Renal cortex interstitium (tissue), 15 donors: ENCODE measurements at places on chromosomes 11 and 22.
A peak's percentile ranks its signal among the peaks of the same experiment; 100 is the strongest.

DNA sequence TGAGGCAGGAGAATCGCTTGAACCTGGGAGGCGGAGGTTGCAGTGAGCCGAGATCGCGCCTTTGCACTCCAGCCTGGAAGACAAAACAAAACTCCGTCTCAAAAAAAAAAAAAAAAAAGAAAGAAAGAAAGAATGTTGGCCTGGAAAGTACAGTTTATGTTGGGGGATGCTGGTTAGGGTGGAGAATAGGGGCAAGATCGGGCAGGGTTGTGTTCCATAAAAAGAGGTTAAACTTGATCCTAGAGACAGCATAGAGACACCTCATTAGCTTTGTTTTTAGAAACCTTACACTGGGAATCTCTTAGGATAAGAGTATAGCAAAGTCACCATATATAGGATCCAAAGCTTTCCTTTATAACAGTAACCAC is 1.9 kb upstream of the FTH1 start:
- no peak for DNase-seq

- DNase-seq, result no peak
These were observed 21.6 kb upstream of the PHLDA2 start for GRCh38 chr11:2950825-2951224.

DNA sequence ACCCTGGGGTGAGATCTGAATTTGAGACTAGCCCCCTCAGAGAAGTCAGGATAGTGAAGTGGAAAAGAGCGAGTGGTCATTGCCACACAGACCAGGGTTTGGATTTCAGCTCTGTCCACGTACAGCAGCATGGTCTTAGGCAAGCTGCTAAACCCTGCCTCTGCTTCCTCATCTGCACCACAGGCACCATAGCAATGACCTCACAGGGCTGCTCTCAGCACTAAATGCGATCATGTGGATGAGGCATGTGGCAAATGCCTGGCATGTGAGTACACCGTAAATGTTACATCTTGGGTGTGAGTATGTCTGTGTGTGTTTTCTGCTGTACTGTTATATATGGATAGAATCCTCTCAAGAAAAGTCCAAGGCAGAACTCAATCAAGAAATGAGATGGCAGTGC is 15.8 kb downstream of the NAV2 start:
- no peak for DNase-seq

DNA sequence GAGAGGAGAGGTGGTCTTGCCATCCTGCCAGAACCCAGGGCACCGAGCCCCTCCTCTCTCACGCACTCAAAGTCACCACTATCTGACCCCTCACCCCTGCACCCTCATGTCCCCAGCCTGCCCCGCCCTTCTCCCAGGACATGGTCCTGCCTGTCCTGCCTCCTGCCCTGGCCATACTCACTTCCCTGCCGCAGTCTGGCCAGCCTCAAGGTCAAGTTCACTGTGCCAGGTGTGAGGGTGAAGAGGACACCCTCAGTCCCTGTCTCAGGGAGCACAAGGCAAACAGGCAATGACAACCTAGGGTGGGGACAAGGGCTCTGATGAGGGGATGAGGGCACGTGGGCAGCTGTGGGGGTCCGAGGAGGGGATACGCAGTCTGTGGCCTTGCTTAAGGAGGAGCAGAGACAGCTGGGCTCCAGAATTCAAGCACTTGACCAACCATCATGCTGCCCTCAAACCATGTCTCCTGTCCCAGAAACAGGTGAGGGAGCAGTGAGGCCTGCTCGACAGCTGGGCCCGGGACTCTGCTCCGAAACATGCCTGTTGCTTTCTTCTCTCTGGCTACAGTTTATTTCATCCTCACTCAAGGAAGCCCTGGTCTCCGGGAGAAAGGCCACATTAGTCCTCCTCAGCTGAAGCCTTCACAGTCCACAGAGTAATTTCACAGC is 36.6 kb downstream of the PDGFB start:
- no peak for DNase-seq

- no peak for DNase-seq
These were observed 7.5 kb downstream of the ELMOD1 start for GRCh38 chr11:107598225-107599139.

DNA sequence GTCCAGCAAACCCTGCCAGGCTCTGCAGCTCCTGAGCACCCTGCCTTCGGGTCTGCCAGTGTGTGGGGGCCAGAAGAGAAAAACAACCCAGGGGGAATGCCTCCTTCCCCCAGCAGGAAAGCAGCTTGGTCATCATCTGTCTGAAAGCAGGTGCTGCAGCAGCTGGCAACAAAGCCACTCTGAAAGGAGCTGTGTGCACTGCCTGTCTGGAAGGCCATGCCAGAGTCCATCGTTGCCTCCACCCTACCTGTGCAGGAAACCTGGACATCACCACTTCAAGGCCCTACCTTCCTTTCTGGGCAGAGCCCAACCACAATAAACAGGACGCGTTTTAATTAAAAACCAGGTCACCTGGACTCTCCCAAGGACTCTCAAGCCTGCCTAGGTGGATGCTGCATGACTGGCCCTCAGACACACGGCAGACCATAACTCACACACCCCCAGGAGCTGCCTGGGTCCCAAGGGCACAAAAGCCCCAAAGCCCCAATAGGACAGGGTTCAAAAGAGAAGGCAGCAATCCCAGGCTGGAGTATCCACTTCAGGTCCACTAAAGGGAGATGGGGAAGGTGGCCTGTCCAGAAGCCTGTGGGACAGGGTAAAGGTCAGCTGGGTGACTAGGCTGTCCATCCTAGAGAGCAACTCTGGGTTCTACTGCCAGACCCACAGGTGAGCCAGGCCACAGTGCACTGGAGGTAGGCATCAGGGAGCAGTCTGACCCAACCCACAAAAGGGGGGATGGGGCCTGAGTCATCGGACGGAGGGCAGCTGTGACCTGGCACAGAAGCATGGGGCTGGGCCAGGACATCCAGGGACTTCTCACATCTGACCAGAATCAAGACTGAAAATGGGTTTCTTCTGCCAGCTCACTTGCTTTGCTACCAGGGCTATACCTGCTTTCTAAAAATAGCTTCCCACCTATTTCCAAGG is 6.1 kb downstream of the GNB1L start:
- no peak for DNase-seq

DNA sequence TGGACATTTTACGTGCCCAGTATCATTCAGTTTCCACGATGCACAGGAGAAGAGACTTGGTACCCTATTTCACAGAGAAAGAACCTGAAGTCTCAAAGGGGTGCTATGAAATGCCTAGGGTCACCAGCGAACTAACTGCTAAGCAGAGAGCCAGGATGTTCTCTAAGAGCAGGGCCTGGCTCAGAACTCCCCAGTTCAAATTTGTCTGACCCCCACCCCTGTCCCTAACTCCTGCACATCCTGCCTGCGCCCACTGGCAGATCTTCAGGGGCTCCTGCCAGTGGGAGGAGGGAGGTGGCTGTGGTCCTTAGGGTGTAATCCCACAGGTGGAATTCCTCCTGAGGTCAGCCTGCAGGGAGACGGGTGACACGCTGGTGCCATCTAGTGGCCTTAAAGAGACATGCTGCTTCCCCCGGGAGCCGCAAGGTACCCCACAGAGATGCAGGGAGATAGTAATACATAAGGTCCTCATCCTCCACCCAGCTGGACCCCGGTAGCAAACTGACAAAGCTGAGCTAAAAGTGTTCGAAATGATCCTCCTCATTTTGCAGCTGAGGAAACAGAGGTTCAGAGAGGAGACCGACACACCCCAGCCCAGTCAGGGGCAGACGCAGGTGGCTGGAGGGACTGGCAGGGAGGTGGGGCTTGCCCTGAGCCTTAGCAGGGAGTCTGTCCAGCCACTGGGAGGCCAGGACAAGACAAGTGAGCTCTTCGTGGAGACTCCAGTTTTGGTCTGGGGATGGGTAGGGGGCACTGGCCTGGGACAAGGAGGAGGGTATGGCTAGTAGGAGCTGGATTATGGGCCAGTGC is 34.1 kb downstream of the MB start:
- peak; percentile 49 for DNase-seq

DNA sequence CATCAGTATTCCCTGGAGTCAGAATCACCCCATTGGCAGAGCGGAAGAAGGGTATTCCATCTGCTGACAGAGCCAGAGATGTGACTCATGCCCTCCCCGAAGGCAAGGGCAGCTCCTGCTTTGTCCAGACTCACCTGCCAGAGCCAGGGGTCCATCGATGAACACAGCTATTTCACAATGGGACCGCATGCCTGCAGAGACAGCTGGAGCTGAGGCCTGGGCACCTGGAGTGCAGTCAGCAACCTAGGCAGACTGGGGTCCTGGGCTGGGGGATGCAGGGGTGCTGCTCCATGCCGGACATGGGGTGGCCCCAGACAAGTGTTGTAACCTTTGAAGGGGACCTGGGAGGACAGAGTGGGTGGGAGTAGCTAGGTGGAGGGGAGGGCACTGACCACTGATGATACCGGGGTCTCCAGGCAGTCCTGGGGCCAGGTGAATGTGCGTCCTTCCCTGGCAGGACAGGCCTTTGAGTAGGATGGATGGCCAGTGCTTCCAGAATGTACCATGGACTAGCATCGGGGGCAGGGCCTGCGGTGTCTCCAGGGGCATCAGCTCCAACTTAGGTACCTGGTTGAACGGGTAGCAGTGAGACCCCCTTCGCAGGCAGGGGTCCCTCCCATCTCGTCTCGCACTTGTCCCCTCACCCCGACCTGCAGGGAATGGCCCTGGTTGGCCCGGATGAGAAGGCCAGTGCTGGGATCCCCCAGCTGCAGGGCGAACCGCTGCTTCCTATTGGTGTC is 1.7 kb downstream of the TRPT1 start:
- DNase-seq, result no peak

- no peak for DNase-seq
These were observed 59.1 kb upstream of the SCUBE2 start for GRCh38 chr11:9150501-9150900.

DNA sequence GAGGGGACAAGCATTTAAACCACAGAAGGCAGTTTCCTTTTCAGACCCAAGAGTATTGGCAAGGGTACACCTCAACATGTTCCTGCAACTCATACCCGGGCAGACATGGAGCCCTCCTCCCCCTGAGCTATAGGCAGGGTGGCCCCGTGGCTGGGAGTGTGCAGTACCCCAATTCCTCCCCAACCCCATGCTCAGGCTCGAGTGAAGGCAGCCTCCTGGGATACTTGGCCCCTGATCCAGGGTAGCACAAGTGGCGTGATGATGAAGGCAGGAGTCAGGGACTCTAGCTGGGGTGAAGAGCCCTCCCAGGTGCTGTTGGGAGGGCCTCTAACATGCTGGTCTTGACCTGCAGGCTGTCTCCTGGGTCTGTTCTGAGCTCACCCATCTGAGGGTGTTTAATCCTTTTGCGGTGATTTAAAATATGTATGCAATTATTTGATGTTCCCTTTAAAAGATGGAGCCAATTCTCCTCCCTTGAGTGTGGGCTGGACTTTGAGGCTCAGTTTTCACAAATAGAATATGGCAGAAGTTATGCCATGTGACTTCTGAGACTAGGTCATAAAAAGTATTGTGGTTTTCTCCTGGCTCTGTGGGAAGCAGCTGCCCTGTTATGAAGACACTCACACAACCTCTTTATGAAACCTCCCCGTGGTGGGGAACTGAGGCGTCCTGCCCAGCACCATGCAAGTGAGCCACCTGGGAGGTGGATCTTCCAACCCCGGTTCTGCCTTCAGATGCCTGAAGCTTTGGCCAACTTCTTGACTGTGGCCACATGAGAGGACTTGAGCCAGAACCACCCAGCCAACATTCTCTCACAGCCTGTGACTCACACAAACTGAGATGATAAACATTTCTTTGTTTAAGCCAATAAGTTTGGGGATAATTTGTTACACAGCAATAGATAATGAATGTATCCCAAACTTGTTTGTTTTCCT is 54.7 kb upstream of the NECTIN1 start:
- DNase-seq, result no peak

GRCh38 chr11:103486604-103487003 is 377.4 kb downstream of the DYNC2H1 start:
- no peak for DNase-seq

- no peak for DNase-seq
These were observed 242.7 kb upstream of the CHORDC1 start for GRCh38 chr11:90465553-90465952.

- DNase-seq, result peak; percentile 49
These were observed 13.6 kb downstream of the MRPL21 start for GRCh38 chr11:68889948-68890446.

GRCh38 chr11:96524475-96524874 is 134.7 kb downstream of the JRKL start:
- DNase-seq, result no peak

- no peak for DNase-seq
These were observed 16.0 kb downstream of the CACNG2 start for GRCh38 chr22:36687516-36687915.

- no peak for DNase-seq
These were observed 22.8 kb downstream of the PICALM start for GRCh38 chr11:86046116-86046515.

DNA sequence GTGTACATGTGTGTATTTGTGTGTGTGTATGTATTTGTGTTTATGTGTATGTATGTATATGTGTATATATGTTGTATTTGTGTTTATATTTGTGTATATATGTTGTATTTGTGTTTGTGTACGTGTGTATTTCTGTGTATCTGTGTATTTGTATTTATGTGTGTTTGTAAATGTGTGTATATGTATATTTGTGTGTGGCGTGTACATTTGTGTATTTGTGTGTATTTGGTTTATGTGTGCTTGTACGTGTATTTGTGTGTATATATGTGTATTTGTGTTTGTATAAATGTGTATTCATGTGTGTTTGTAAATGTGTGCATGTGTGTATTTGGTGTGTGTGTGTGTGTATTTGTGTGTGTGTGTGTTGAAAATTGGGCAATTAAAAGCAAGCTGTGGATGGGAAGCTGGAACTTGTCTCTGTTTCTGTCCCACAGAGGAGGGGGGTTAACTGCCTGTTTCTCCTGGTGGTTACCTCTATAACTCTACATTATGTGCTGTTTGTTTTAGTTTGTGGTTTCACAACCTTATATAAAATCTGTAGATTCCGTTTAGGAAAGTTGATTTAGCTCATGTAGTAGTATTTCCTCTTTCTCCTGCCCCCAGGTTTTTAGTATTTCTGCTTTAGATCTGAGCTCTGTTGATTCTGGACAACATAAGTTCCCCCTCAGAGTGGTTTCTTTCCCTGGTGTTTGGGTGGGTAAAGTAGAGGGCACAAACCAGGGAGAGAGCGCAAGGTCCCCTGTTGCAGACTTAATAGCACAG is 28.9 kb downstream of the AP2A2 start:
- DNase-seq, result no peak

DNA sequence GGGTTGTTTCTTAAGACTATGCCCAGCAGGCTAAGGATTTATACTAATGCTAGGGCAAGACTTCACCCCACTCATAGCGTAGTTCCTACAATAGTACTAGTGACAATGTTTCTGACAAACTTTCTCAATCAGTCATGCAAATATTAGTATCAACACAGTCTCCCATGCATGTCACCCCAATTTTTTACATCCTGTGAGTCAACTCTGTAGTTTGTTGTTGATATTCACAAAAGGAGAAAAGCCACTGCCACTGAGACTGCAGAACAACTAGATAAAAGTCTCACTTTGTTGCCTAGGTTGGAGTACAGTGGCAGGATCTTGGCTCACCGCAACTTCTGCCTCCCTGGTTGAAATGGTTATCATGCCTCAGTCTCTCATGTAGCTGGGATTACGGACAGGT is 155.2 kb downstream of the RBFOX2 start:
- no peak for DNase-seq

GRCh38 chr22:45429981-45430775 is 16.7 kb downstream of the RIBC2 start:
- DNase-seq, result no peak
